CD4-positive, alpha-beta T cell treated with Interleukin-15 for 1 hour (primary cell): ENCODE measurements at places on chromosomes 7 and 10.

- no peak for DNase-seq
These were observed 1.7 kb upstream of the PFKP start for GRCh38 chr10:3065622-3066021.

DNA sequence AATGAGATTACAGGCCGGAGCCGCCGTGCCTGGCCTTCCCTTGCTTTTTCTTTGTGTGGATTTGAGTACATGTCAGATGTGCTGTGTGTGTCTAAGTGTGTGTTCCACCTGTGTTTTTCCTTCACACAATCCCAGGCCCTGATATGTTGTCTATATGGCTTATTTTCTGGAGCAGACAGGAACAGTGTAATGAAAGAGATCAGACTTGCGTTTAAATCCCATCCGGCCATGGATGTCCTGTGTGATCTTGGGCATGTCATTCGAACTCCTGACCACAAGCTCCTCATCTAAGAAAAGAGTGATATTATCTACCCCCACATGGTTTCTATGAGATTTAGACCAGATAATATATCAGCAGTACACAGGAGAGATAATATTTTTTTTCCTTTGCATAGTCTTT, 37.2 kb downstream of the APBB1IP start:
- DNase-seq = no peak

GRCh38 chr7:22996470-22996869, 17.5 kb downstream of the HYCC1 start:
- no peak for DNase-seq

DNA sequence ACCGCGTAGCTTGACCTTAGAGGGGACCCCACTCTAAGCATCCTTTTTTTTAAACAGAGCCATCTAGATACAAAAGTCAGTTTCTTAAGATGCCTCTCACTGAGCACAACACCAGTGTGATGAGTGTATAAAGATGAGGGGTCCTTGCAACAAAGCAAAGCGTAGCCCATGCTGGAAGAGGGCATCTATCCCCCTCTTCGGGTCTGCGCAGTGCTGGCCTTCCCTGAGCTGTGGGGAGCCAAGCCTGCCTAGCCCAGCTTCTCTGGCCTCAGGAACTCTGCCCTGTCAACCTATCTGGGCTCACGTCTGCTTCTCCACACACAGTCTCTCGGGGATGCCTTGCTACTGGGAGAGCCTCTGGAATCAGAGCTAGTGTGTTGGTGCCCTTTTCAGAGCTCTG, 114.0 kb downstream of the NT5C2 start:
- no peak for DNase-seq

DNA sequence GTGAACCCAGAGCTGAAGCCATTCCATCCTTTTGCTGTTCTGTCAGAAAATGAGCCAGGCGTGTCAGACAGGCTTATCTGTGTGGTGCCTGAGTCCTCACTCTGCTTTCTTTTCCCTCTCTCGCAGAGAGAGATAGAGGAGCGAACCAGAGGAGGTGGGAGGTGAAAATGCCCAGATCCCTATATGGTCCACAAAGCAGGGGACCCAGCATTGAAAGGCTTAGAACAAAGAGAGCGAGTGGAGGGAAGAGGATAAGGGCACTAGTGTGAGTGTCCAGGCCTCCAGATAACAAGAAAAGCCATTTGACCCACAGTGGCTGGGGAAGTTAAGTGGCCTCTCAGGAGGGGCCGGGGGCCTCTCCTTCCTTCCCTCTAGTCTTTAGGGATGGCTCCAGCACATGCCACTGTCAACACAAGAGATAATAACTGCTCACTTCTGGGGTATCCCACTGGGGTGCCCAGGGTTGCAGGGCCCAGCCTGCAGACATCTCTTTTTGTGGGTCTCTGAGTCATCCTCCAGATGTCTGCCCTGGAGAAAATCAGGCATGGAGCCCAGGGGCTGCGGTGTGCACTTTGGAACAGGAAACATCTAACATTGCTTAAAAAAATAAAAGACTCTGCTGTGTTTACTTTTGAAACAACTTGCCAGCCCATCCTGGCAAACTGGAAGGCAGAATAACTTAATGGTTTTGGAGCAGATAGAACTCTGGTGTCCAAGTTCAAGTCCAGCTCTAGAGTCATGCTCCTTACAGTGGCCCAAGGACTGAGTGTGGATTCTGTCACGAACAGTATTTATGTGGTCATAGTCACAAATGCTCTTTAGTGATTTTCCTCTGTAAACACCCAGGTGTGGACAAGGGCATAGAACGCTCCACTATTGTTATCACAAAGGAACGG, 189.5 kb downstream of the CXCL12 start:
- DNase-seq = no peak

GRCh38 chr10:91907914-91908336, 1.4 kb downstream of the FGFBP3 start:
- DNase-seq = no peak

GRCh38 chr7:29346231-29346978, 151.8 kb downstream of the CHN2 start:
- no peak for DNase-seq

- no peak for DNase-seq
These were observed 198.7 kb downstream of the CXCL12 start for GRCh38 chr10:44186150-44186549.

- no peak for DNase-seq
These were observed 14.0 kb downstream of the GATAD1 start for GRCh38 chr7:92461027-92462003.

DNA sequence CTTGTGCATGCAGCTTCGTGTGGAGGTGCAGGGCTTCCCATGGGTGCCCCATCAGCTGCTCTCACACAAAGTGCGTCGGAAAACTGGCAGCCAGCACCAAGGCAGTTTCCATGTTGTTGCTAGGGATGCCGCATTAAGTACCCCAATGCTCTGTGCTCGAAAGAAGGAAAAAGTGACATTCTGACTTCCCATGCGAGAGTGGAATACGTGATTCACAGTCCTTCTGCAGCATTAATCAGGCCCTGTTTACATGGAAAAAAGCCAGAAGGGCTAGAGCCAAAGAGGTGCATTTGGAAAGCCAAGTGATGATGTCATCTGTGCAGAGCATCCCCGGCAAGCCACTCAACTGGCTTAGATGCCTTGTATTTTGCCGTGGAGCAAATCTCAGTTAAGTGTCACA, 258.3 kb downstream of the GATA3 start:
- no peak for DNase-seq

DNA sequence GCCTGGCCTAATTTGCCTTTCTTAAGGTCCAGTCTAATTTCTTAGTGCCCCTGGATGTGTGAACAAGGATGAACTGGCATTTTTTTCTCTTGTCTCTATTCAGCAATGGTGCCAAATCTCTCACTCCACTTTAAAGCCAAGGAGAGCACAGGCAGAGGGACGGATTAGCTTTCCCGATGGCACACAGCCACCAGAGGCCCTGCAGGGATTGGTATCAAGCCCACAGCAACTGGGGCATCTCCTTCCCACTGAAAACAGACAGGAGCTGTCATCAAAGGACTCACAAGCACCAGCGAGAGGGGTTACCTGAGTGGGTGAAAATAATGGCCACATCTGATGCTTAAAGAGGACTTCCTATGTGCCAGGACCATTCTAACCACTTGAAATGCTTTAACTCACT, 83.1 kb downstream of the ITIH5 start:
- no peak for DNase-seq

DNA sequence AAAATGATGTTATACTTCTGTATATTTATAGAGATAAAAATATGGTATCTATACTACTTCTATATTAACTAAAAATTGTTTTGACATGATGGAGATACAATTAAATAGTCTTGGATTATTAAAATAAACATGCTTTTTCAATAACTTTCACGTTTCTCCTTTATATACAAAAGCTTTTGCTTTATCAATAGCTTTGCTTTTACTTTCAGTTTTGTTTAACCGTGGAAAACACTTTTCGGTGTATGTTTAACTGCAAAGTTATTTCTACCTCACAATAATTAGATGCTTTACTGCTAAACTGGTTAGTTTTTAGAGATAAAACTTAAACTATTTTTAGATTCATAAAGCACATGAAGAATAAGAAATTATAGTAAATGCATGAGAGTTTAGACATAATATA, 432.1 kb upstream of the PCDH15 start:
- DNase-seq = no peak

DNA sequence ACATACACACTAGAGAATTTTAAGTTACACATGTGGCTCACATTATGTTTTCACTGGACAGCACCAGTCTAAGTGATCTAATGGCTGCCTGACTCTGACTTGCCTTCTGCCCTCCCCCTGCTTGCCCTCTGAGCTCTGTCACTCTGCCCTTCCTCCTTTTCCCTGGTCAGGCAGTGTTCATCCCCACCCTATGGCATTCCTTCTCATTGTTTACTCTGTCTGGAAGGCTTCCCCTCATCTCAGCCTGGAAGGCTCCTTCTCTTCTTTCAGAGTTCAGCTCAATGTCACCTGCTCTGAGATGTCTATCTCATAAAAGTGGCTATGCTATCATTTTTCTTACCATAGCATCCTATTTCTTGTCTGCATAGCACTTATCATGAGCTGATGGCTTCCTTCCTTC, 305.7 kb downstream of the BMPER start:
- no peak for DNase-seq

GRCh38 chr7:94882891-94883290, 24.5 kb upstream of the PPP1R9A start:
- DNase-seq = no peak

DNA sequence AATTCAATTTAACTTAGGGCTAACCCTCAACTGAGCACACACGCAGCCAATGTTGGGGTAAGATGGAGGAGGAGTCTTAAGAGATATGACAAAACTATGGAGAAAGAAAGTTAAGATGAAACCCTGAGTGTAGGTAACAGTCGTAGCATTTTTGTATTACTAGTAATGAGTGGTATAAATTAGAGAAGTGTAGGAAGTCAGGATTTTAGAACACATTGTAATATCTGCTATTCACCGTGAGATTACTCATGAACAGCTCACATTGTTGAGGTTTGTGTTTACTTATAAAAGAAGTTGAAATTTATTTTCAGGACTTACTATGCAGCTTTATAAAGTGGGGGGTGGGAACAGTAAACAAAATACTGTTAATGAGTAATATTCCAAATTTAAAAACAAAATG, 107.2 kb downstream of the ARHGAP21 start:
- DNase-seq = no peak

DNA sequence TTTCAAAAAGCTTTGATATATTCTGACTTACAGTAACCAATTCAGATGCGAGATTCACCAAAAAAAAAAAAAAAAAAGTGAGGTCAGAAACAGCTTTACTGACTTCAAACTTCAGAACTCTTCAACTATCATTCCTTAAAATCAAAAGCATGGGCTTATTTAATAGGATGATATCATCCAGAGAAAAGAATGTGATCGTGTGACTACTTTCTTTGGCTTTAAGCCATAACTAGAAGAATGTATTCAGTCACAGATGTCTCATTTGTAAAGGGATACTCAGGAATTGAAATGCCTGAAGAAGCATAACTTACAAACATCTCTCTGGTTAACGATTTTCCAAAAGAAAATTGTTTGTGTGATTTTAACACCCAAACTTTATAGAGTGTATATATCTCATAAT, 11.5 kb downstream of the TPK1 start:
- DNase-seq = no peak

- DNase-seq = no peak
These were observed 70.4 kb downstream of the CDH23 start for GRCh38 chr10:71467161-71467560.

GRCh38 chr7:36855330-36855729, 131.0 kb upstream of the AOAH start:
- DNase-seq = no peak

GRCh38 chr10:17179002-17179401, 22.5 kb downstream of the TRDMT1 start:
- no peak for DNase-seq

GRCh38 chr7:142771353-142771723, 568 bp downstream of the PRSS2 start:
- no peak for DNase-seq

- DNase-seq = no peak
These were observed 22.8 kb downstream of the HEPACAM2 start for GRCh38 chr7:93203496-93203895.

GRCh38 chr10:71090330-71090729, 122.0 kb upstream of the UNC5B start:
- DNase-seq = no peak

DNA sequence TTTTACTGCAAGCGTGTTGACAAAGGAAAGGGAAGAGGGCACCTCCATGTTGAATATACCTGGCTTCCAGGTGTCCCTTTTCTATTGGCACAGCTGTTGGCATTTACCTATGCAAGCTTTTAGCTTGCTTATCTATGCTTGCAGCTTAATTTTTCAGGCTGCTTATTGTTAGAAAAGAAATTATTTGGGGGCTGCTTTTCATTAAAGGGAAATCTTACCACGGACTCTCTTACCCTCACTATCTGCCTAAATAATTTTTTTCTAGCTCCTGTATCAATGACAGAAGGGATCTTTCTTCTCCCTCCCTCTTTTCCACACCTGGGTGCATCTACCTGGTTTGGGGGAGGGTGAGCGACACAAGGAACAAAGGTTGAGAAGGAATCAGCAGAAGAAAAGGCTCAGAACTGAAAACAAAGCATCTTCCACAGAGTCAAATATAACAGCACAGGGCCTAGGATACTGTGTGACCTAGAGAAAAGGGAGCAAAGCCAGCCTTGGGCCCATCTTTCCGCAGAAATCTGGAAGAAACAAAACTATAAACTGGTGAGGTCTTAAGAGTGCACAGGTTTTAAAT, 15.2 kb upstream of the GJC3 start:
- no peak for DNase-seq

- no peak for DNase-seq
These were observed 162.3 kb downstream of the ITGB1 start for GRCh38 chr10:32795598-32796183.

DNA sequence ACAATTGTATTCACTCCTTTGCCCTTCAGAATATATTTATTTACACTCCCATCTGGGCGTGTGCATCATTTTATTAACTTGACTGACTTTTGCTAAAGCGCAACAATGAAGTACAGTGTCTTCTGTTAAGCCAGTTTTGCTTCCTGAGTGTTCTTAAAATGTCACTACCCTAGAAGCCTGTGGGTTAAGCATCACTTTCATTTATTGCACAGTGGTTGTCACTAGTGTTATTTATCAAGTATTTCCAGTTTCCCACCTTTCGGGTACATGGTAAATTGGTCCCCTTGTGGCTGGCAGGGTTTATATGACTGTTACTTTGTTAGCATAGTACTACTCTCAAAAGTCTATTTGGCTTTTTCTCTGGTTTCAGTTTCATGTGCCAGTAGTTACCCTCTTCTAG, 3.3 kb downstream of the HILPDA start:
- DNase-seq = no peak

DNA sequence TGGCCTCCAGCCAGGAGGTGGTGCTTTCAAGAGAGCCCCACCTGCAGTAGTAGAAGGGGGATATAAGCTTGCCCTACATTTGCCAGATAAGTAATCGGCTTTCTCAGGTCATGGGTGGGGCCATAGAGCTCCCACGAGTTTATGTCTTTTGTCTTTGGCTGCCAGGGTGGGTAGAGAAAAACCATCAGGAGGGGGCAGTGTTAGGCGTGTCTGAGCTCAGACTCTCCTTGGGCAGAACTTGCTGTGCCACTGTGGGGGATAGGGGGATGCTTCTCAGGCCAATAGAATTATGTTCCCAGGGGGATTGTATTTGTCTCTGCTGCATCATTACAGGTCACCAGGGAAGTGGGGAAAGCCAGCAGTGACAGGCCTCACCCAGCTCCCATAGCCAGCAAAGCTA, 12.3 kb upstream of the MRPS33 start:
- no peak for DNase-seq
